Activated CD4-positive, alpha-beta T cell treated with anti-CD3 and anti-CD28 coated beads, Interleukin-2, amount 10 ng/mL, durations not matched to agents 7 days and 5 days (primary cell): ENCODE measurements at places on chromosomes 12 and 14. TPM values are rescaled to one million over a fixed set of nuclear protein-coding genes. Genes with fewer than 3 reads are reported as not detected.

DNA sequence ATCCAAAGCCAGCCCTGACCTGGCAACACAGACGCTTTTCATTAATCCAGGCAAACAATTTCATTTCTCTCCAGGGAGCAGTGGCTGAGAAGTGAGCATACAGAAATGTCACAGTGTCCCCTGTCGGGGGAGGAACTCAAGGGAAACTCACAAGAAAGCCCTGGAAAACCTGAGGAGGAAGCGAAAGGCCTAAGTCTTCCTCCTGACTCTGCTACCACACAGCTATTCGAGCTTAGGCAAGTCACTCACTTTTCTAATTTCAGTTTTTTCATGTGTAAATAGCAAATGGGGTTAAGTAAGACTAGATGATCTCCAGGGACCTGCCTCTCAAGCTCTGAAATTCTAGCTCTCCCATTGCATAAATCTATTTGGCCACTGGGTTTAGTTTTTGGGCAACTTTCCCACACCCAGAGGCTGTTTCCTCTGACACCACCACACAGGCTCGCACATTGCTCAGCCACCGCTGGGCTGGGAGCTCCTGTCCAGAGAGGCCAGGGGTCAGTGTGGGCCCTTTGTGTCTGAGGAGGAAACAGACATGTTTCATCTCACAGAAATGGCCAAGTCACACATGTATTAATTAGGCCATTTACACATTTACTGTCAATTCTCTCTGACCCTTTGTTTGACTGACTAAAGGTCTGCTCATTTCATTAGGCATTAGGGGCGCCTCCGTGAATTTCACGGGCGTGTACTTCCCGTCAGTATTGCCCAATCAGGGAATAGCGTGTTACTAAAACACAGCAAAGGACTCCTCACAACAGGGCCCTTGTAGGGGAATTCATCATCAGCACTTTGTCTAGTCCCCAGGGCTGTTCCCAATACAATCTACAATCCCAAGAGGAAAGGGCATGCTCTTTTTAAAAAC lies 9.8 kb upstream of the PNMA1 start:
- H3K4me3 ChIP-seq, result no peak overlapping the region
- H3K4me1 ChIP-seq, result peaks cover 28% of the 10 kb centered on the region
- peak overlapping the region; percentile 65 for H3K27ac ChIP-seq
- no peak for DNase-seq

DNA sequence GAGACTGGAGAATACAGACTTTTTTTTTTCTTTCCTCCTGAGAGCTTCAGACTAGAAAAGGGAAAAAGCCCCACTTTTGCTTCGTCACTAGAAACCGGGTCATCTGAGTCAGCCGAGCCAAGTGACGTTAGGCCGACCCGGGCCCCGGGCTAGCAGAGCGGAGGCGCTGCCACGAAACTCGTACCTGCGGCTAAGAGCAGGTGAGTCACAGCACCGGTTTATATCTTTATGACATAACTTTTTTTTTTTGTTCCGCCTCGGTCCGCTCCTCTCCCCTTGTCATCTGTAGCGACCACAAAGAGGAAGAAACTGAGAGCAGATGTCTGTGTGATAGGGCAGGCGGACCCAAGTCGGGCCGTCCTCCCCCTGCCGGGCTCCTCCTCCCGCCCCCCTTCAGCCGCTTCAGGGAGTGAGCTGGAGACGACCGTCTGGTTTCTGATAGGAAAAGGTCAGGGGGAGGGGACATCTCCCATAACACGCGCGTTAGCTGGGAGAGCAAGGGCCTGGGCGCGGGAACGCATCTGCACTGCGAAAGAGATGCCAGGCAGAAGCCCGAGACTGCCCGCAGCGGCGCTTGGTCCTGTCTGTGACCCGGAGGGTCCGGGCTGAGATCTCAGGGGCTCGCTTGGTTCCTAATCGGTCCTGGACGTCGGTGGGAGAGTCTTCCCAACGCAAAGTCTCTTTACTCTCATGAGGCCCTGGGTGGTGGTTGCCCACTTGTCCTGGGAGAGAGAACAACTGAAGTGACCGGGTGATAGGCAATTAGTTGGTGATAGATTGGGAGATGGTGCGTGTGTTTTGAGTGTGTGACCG lies 586 bp downstream of the TTC6 start:
- H3K4me1 ChIP-seq, result peaks cover 9% of the 10 kb centered on the region

- DNase-seq, result peak; percentile 88
- peaks cover 64% of the 10 kb centered on the region for H3K36me3 ChIP-seq
- peaks cover 52% of the 10 kb centered on the region for H3K4me1 ChIP-seq
- no peaks in the 10 kb centered on the region for H3K27me3 ChIP-seq
Measured at GRCh38 chr12:14769969-14770495, 33.2 kb downstream of the WBP11 start.

DNA sequence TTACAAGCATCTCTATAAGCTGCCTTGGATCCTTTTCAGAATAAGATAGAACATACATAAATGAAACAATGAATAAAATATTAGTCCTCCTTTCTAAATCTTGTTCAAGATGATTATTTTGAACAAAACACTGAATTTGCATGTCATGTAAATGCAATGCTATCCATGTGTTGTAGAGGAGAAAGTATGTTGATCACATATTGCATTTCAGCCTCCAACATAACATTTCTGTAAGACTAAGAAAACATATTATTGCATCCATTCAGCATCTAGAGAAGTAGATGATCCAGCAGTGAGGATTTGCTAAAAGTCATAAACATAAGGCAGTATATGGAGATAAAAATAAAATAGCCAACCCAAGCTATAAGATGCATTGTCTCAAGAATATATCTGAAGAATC lies 172.6 kb downstream of the CPNE8 start:
- H3K27ac ChIP-seq, result no peak overlapping the region
- no peaks in the 10 kb centered on the region for H3K4me1 ChIP-seq
- DNase-seq, result no peak
- H3K4me3 ChIP-seq, result no peak overlapping the region
- H3K36me3 ChIP-seq, result no peaks in the 10 kb centered on the region

DNA sequence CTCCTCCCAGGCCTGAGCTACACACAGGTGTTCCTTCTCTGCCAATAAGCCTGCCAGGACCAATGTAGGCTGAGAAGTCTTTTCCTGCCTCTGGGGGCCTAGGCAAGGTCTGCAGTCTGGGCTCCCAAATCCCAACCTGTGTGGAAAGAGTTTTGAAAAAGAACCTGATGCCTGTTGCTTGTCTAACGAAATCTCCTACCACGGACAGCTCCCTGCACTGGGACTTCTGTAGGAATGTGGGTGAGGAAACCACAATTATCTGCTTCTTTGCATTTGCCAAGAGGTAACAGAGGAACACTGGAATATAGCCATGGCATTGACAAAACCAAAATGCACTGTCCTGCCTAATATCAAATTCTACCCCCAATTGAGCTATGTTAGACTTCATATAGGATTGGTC lies 877.0 kb upstream of the TMEM132C start:
- H3K4me1 ChIP-seq, result no peaks in the 10 kb centered on the region
- no peak for DNase-seq
- H3K27me3 ChIP-seq, result no peaks in the 10 kb centered on the region
- H3K36me3 ChIP-seq, result no peaks in the 10 kb centered on the region
- no peak overlapping the region for H3K27ac ChIP-seq
- no peak overlapping the region for H3K4me3 ChIP-seq

GRCh38 chr12:76879710-76880518 lies 1.1 kb upstream of the CSRP2 start:
- peaks cover 10% of the 10 kb centered on the region for H3K4me1 ChIP-seq
- H3K27ac ChIP-seq, result no peak overlapping the region
- peaks cover 62% of the 10 kb centered on the region for H3K27me3 ChIP-seq
- DNase-seq, result no peak
- H3K4me3 ChIP-seq, result peak overlapping the region; percentile 65

- H3K4me1 ChIP-seq, result no peaks in the 10 kb centered on the region
- peaks cover 9% of the 10 kb centered on the region for H3K27me3 ChIP-seq
- no peaks in the 10 kb centered on the region for H3K36me3 ChIP-seq
- H3K27ac ChIP-seq, result no peak overlapping the region
- DNase-seq, result no peak
Measured at GRCh38 chr12:5909560-5909959, 35.5 kb downstream of the ANO2 start.

- no peak overlapping the region for H3K4me3 ChIP-seq
- H3K4me1 ChIP-seq, result peaks cover 21% of the 10 kb centered on the region
- peak; percentile 19 for DNase-seq
- no peaks in the 10 kb centered on the region for H3K36me3 ChIP-seq
- no peak overlapping the region for H3K27ac ChIP-seq
- peaks cover 4% of the 10 kb centered on the region for H3K27me3 ChIP-seq
Measured at GRCh38 chr14:62077676-62078261, 315.5 kb downstream of the SNAPC1 start.

DNA sequence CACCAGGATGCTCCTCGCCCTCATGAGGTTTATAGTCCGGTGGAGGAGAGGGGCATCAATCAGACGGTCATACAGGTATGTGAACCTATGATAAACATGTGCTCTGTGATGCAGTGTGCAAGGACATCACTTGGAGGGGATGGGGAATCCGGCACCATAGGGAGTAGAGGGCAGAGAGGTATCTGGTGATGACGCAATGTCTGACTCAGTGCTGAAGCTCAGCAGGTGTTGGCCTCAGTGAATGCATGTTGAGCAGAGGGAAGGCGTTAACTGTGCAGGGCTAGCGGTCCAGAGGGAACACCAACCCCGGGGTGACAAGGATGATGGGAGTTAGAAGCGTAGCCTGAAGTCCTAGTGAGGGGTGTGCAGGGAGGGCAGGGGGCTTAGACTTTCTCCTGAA lies 200.9 kb downstream of the TMEM132C start:
- no peaks in the 10 kb centered on the region for H3K36me3 ChIP-seq
- no peaks in the 10 kb centered on the region for H3K4me1 ChIP-seq
- no peak overlapping the region for H3K27ac ChIP-seq
- no peak for DNase-seq

GRCh38 chr14:37083599-37083998 lies 88.8 kb downstream of the SLC25A21 start:
- no peak overlapping the region for H3K27ac ChIP-seq
- H3K4me1 ChIP-seq, result no peaks in the 10 kb centered on the region
- DNase-seq, result no peak
- H3K27me3 ChIP-seq, result no peaks in the 10 kb centered on the region
- no peaks in the 10 kb centered on the region for H3K36me3 ChIP-seq

- H3K27ac ChIP-seq, result no peak overlapping the region
- peaks cover 2% of the 10 kb centered on the region for H3K27me3 ChIP-seq
- H3K36me3 ChIP-seq, result no peaks in the 10 kb centered on the region
- H3K4me1 ChIP-seq, result no peaks in the 10 kb centered on the region
- no peak for DNase-seq
- H3K4me3 ChIP-seq, result no peak overlapping the region
Measured at GRCh38 chr12:108109954-108110353, 19.1 kb upstream of the WSCD2 start.

GRCh38 chr12:113152835-113153814 lies 3.6 kb downstream of the CFAP73 start:
- H3K27me3 ChIP-seq, result peaks cover 18% of the 10 kb centered on the region
- peak overlapping the region; percentile 69 for H3K4me3 ChIP-seq
- H3K36me3 ChIP-seq, result peaks cover 8% of the 10 kb centered on the region
- DNase-seq, result peak; percentile 68

DNA sequence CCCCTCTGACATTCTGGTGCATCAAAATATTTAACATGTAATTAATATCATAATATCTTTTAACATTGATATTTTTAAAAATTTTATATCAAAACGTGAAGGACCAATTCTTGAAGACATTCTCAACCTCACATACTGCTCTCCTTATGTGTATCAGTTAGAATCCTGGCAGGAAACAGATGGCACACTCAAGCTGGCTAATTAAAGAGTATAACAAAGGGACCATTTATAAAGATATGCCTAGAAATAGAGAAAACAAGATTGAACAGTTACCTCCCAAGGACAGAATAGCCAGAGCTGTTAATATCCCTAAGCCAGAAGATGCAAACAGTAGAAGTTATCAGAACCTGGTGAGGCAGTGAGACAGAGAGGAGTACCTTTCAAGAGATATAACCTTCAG lies 368.7 kb downstream of the NELL2 start:
- no peaks in the 10 kb centered on the region for H3K36me3 ChIP-seq
- no peak overlapping the region for H3K27ac ChIP-seq

- no peak overlapping the region for H3K27ac ChIP-seq
- no peak for DNase-seq
- H3K4me3 ChIP-seq, result no peak overlapping the region
- H3K4me1 ChIP-seq, result peaks cover 32% of the 10 kb centered on the region
- no peaks in the 10 kb centered on the region for H3K27me3 ChIP-seq
Measured at GRCh38 chr14:106489112-106489881, 962.9 kb downstream of the TMEM121 start.

- no peaks in the 10 kb centered on the region for H3K36me3 ChIP-seq
- no peak overlapping the region for H3K4me3 ChIP-seq
- no peaks in the 10 kb centered on the region for H3K4me1 ChIP-seq
- H3K27ac ChIP-seq, result no peak overlapping the region
- H3K27me3 ChIP-seq, result peaks cover 4% of the 10 kb centered on the region
- no peak for DNase-seq
Measured at GRCh38 chr14:95077345-95077744, 80.0 kb downstream of the DICER1 start.

The BMAL2 gene
- total RNA-seq, result 17.3 TPM

The CLEC6A gene
- not detected for total RNA-seq

The SCNN1A gene
- 0.54 TPM for total RNA-seq
